ENCODE measurements at places on chromosomes 5 and 9.

- no peak for DNase-seq
Observed at GRCh38 chr5:138909734-138910133, 34.6 kb upstream of the LRRTM2 start.

GRCh38 chr5:42491699-42492098 is 68.5 kb downstream of the GHR start:
- peak; percentile 36 for DNase-seq

DNA sequence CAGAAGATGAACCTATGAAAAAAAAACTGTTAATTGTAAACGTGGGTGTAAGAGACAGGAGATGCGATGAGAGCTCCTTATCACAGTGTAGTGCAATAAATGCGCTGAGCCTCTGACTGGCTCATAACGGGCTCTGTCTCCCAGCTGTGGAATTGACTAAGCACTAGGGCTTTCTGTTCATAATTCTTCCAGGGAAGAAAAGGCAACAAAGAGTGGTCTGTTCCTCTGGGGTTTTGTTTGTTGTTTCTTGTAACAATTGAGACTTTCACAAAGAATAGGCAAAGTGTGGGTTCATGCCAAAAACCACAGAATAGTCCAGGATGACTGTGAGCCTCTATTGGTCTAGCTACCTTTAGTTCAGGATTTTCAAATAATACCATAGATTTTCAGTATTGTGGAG is 39.4 kb downstream of the UBE2QL1 start:
- no peak for DNase-seq

GRCh38 chr9:132670457-132671391 is at the start of gene GTF3C4:
TSS of gene GTF3C4 (plus strand) at chr9:132670464. CDS start at chr9:132670599, 135 bp downstream.
- peak; percentile 30 for DNase-seq

DNA sequence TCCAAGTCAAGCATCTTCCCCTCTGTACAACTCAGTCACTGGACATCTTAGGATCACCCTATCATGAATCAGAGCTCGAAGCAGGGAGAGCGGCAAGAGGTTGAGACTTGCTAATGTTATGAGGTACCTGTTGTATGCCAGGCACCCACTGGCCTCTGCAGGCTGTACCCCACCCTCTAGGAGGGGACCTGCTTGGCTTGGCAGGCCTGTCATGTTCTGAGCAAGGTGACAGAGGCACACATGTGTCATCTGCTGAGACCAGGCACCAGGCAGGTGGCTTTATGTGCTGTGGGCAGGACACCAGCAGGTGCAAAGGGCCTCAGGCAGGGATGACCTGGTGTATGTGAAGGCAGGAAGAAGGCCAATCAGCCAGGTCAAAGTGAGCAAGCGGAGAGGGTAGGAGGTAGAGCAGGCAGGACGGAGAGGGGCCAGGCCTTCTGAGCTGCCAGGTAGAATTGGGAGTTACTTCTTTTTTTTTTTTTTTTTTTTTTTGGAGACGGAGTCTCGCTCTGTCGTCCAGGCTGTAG is 60.3 kb upstream of the RPL26L1 start:
- DNase-seq: no peak

Measured in fibroblast of skin of right biceps (primary cell).